ENCODE measurements at places on chromosomes 1 and 21.
A peak's percentile ranks its signal among the peaks of the same experiment; 100 is the strongest.

- DNase-seq = no peak
Observed at GRCh38 chr1:183315991-183316758, 102.0 kb downstream of the NMNAT2 start.

DNA sequence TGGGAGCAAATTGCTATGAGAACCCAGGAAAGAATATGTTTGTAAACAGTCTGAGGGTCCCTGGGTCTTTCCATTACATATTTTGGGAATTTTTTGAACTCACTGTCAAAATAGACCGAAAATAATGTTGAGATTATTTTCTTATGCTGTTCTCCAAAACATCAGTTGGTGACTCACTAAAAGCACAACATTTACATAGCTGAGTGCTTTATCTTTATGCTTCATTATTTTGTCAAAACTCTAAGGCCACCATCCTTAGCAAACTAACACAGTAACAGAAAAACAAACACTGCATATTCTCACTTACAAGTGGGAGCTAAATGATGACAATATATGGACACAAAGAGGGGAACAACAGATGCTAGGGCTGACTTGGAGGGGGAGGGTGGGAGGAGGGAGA lies 459.3 kb downstream of the ADGRL2 start:
- DNase-seq = no peak

GRCh38 chr1:29971703-29972102 lies 735.4 kb downstream of the PTPRU start:
- DNase-seq = no peak

DNA sequence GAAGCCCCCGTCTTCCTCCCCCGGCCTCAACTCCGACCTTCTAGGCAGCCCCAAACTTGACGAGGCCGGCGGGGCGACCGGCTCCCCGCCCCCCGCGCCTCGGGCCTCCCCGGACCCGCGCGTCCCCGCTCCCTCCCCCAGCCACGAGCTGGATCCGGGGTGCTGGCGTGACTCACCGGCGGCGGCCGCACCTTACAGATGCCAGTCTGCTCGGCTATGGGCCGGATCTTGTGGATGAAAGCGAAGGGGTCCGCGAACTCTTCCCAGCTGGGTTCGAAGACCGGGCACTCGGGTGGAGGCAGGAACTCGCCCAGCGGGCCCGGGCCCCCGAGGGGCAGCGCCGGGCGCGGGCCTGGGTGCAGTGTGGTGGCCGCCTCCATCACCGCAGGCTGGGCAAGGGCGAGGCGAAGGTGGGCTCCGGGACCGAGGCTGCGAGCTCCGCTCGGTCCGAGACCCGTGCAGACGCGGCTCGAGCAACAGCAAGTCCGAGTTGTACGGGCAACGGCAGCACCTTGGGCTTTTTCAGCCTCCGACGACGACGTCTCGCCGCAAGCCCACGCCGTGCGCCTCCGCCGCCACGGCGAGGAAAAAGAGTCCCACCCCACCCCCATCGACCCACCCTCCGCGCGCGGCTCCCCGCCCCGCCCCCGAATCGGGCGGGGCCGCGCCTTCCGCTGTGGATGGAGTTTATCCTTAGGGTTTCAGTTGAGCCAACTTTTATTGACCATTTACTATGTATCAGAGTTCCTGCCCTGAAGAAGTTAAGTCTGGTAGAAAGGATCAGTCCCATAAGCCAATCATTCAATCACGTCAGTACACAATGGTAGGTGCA lies at the start of gene KDM5B:
Gene KDM5B, minus strand, starts transcription at position 496 of the 832 bp plus-strand sequence. Its CDS starts 116 bp downstream, at position 380.
- DNase-seq = peak; percentile 55

- peak; percentile 100 for DNase-seq
Observed at GRCh38 chr21:36156339-36156814, 247 bp upstream of the DOP1B start.

GRCh38 chr1:150068109-150068435 lies 496 bp downstream of the VPS45 start:
- DNase-seq = no peak

DNA sequence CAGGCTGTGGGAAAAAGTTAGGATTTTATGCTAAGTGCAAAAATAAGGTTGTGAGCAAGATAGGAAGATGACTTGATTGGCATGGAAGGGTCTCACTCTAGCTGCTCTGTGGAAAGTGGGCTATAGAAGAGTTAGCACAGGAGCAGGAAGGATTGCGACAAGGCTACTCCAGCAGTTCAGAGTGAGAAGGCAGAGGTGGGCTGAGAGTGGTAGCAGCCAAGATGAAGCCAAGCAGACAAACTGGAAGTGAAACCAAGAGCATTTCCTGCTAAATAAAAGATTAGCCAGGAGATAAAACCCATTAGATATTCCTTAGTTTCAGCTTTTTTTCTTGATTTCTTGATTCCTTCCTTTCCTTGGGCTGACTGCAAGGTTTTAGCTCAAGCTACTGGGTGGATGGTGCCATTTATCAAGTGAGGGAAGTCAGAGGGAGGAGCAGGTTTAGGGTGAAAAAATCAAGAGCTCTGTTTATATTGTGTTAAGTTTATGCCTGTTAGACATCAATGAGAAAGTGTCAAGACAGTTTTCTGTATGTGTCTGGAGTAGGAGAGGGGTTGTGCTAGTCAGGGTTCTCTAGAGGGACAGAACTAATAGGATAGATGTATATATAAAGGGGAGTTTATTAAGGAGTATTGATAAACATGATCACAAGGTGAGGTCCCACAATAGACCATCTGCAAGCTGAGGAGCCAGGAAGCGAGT lies 33.1 kb upstream of the ZNF644 start:
- DNase-seq = no peak

DNA sequence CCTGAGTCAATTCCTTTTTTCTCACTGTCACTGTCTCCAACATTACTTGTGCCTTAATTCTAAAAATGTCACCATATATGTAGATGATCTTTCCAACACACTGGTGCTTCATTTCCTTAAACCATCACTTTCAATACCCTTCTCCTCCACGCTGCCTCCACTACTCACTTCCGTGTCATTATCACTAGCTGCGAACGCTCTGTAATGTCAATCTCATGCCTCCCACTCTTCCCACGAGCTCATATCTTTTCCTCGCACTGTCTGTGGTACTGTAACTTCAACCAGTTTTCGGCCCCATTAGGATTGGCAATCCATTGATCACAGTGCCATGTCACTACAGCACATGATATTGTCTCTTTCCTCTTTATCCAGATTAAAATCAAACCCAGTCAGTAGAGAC lies 61.6 kb downstream of the PLD5 start:
- DNase-seq = no peak

DNA sequence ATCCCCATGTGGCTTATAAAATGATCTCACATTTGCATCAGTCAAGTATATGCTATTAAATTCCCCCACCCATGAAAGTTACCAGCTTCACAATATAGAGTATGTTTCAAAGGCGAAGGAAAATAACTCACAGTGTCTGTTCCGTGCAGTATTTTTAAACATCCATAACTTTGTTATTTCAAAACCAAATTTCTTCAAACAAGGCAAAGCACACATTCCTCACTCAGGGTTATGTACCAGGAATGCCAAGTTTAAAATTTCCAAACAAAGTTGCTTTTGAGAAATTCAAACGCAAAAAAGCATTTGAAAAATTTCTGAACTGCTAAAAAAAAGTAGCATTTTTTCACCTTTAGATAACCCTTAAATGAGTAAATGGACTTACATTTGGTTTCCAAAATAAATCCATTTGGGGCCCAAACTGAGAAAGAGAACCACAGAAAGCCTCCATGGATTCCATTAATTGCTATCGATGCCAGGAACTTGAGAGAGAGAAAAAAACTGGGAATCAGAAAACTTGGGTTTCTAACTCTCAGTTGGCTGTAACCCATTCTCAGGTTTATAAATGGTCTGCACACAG lies 149.5 kb downstream of the SLC30A10 start:
- no peak for DNase-seq

DNA sequence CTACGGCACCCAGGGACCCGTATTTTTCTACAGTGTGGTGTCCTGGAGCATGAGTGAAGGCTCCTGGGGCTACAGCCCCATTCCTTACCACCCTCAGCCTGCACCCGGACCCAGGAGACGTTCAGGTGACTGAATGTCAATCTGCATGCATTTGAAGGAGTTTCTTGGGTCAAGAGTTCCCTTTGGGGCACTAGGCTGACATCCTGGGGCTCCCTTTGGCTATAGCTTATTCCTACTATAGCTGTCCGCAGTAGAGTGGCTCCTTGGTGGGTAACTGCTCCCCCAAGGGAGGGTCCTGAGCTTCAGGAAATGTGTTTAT lies 19.9 kb upstream of the LRRN2 start:
- no peak for DNase-seq

DNA sequence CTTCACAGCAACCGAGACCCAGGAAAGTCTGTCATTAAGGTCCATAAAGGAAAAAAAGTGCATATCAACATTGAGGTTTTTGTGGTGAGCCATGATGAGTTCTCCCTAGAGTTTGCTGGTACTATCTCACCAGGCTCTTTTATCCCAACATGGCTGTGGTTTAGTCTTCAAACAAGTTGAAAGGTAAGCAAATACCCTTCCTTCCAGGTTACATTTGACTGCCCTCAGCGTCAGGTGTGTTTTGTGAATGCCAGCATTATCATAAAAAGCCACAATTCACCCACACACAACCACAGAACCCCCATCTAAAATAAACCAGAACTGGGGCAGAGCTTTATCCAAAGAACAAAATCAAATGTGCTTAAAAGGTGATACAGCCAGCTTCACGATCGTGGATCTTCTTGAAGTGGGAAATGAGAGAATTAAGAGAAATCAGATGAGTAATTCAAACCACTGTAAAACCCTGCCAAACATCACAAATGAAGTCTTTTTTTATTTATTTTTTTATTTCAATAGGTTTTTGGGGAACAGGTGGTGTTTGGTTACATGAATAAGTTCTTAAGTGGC lies 64.7 kb downstream of the SETD4 start:
- DNase-seq = no peak

DNA sequence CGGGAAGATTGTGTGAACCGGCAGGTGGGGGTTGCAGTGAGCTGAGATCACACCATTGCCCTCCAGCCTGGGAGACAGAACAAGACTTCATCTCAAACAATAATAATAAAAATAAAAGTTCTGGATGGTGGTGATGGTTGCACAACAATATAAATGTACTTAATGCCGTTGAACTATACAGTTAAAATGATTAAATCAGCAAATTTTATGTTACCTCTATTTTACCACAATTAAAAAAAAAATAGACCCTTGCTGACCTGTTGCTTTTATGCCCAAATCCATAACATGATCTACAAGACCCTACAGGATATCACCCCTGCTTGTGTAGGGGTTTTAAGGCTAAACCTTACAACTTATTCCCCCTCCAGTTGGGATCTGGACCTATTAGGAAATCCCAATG lies 11.8 kb upstream of the PDIK1L start:
- DNase-seq = no peak
